Aorta (tissue), 5 donors: ENCODE measurements at places on chromosomes 11 and 22. TPM values are rescaled to one million over a fixed set of nuclear protein-coding genes. Genes with fewer than 3 reads are reported as not detected.

- no peaks in the 10 kb centered on the region for H3K27me3 ChIP-seq
- H3K4me1 ChIP-seq: no peaks in the 10 kb centered on the region
- no peak overlapping the region for H3K4me3 ChIP-seq
- DNase-seq: no peak
Observed at GRCh38 chr11:78835646-78836045, 261.0 kb upstream of the NARS2 start.

OR8B4 gene
- not detected for total RNA-seq

DNA sequence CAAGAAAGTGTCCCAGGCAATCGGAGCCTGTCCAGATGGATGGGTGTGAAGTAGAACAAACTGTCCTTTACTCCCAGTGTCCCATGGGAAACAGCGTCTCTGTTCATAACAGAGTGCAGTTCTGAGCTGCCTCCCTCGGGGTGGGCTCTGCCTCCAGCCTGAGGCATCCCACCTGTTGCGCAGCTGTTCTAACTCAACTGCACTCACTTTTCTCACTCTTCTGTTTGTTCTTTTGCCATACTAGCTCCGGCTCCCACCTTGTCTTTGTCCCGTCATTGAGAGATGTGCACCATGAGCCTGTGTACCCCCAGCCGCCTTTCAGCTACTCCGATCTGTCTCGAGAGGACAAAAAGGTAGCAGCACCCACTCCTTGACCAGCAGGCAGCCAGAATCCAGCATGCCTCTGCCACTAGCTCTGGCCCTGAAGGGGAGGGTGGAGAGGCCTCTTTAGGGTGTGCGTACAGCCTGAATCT, 20.7 kb upstream of the CDC42EP2 start:
- no peak for DNase-seq
- H3K27me3 ChIP-seq: no peaks in the 10 kb centered on the region
- H3K4me3 ChIP-seq: no peak overlapping the region
- no peaks in the 10 kb centered on the region for H3K36me3 ChIP-seq

ASCL3 gene
- not detected for total RNA-seq

GRCh38 chr11:133219543-133219942, 312.8 kb downstream of the OPCML start:
- no peak overlapping the region for H3K27ac ChIP-seq
- no peak overlapping the region for H3K4me3 ChIP-seq
- no peaks in the 10 kb centered on the region for H3K36me3 ChIP-seq
- DNase-seq: no peak
- no peaks in the 10 kb centered on the region for H3K27me3 ChIP-seq
- no peaks in the 10 kb centered on the region for H3K4me1 ChIP-seq

GRCh38 chr11:120144501-120144900, 6.6 kb upstream of the TRIM29 start:
- H3K27me3 ChIP-seq: peaks cover 2% of the 10 kb centered on the region
- DNase-seq: no peak
- no peaks in the 10 kb centered on the region for H3K4me1 ChIP-seq
- H3K27ac ChIP-seq: no peak overlapping the region
- H3K36me3 ChIP-seq: no peaks in the 10 kb centered on the region
- H3K4me3 ChIP-seq: no peak overlapping the region

CTR9 gene
- total RNA-seq: 32.2 TPM

PKDREJ gene
- total RNA-seq: 0.15 TPM

DNA sequence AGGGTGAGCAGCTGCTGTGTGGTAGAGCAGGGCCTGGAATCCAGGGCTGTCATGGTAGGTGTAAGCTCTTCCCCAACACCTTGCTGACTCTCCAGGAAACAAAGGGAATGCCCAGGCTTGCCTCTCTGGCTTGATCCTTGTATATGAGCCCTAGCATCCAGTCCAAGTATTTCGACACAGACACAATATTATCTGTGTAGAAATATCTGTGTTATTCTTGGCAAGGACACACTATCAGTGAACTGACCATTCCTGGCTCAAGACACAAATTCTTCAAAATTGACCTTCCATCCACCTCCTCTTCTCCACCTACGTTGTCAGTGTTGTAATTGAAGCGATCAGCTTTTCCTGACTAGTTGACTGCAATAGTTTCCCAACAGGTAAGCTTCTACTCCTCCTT, 312.0 kb upstream of the NARS2 start:
- no peak overlapping the region for H3K4me3 ChIP-seq
- no peaks in the 10 kb centered on the region for H3K36me3 ChIP-seq
- H3K27ac ChIP-seq: no peak overlapping the region
- H3K4me1 ChIP-seq: no peaks in the 10 kb centered on the region
- no peaks in the 10 kb centered on the region for H3K27me3 ChIP-seq

NTM gene
- total RNA-seq: 1.9 TPM

GRCh38 chr11:96332126-96332771, 10.7 kb downstream of the MAML2 start:
- no peak overlapping the region for H3K27ac ChIP-seq
- no peaks in the 10 kb centered on the region for H3K27me3 ChIP-seq
- no peak overlapping the region for H3K4me3 ChIP-seq
- peaks cover 4% of the 10 kb centered on the region for H3K4me1 ChIP-seq
- no peaks in the 10 kb centered on the region for H3K36me3 ChIP-seq
- no peak for DNase-seq

LRRC32 gene
- total RNA-seq: 130 TPM

PRG3 gene
- total RNA-seq: not detected

DNA sequence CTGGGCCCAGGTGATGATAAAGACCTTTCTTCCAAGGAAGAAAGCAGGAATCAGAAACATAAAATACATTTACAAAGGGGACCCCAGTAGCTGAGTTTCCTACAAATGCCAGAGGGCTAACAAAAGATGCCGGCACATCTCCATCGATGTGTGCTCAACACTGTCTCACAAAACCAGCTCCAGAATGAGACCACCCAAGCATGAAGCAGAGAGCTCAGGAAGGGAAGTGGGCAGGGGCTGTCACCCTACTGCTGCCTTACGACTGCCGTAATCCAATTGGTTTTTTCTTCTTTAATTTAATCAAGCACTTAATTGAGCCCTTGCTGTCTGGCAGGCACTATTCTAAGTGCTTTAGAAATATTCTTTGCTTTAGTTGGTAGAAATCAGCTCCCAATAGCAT, 26.1 kb downstream of the SMCO4 start:
- H3K4me1 ChIP-seq: peaks cover 2% of the 10 kb centered on the region
- peaks cover 2% of the 10 kb centered on the region for H3K36me3 ChIP-seq
- H3K27me3 ChIP-seq: no peaks in the 10 kb centered on the region
- no peak for DNase-seq

- no peaks in the 10 kb centered on the region for H3K4me1 ChIP-seq
- H3K27me3 ChIP-seq: no peaks in the 10 kb centered on the region
- H3K27ac ChIP-seq: no peak overlapping the region
- peak; percentile 43 for DNase-seq
Observed at GRCh38 chr11:126127898-126128297, 65.2 kb upstream of the CDON start.

SVIP gene
- total RNA-seq: 13.5 TPM

DNA sequence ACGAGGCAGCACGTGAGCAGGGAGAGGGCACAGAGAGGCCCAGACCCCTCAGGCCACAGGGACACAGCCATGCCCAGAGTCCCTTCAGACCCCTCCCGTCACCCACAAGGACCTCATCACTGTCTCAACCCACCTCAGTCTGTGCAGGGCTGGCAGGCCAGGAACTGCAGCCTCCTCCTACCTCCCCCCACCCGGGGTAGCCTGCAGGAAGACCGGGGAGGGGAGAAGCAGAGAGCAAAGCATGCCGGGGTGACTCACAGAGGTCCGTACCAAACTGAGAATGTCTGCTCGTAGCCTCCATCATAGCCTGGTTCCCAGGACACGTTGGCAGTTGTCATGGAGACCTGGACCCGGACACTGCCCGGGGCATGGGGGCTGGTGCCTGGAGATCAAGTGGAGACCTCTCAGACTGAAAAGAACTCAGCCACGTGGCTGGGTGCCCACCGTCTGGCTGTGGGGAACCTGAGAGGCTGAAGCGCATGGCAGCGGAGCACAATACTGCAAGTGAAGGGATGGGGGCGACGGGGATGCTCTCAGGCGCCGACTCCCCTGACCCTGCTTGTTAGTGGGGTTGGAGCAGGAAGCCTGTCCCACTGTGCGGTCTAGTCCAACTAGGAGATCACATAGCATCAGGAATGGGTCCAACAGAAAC, 27.2 kb downstream of the IGSF9B start:
- no peak overlapping the region for H3K4me3 ChIP-seq
- H3K36me3 ChIP-seq: no peaks in the 10 kb centered on the region
- no peak overlapping the region for H3K27ac ChIP-seq
- no peak for DNase-seq

- no peaks in the 10 kb centered on the region for H3K36me3 ChIP-seq
- H3K27me3 ChIP-seq: no peaks in the 10 kb centered on the region
- H3K4me1 ChIP-seq: peaks cover 2% of the 10 kb centered on the region
- DNase-seq: no peak
- no peak overlapping the region for H3K27ac ChIP-seq
- H3K4me3 ChIP-seq: no peak overlapping the region
Observed at GRCh38 chr11:22832315-22833015, 2.9 kb upstream of the SVIP start.

DNA sequence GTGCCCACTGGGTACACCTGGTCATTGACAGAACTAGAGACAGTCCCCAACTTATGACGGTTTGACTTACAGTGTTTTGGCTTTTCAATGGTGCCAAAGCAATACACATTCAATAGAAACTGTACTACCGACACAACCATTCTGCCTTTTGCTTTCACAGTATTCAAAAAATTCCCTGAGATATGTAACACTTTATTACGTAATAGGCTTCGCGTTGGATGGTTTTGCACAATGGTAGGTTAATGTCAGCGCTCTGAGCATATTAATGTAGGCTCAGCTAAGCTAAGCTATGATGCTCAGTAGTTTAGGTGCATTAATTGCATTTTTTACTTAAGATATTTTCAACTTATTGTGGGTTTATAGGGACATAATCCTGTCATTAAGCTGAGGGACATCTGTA, 105.1 kb upstream of the B3GAT1 start:
- DNase-seq: no peak
- H3K4me3 ChIP-seq: no peak overlapping the region
- H3K27me3 ChIP-seq: no peaks in the 10 kb centered on the region
- no peaks in the 10 kb centered on the region for H3K36me3 ChIP-seq

GRCh38 chr11:12725863-12726682, 51.9 kb downstream of the TEAD1 start:
- no peak overlapping the region for H3K27ac ChIP-seq
- peaks cover 7% of the 10 kb centered on the region for H3K4me1 ChIP-seq
- H3K4me3 ChIP-seq: no peak overlapping the region
- H3K27me3 ChIP-seq: no peaks in the 10 kb centered on the region
- DNase-seq: no peak
- no peaks in the 10 kb centered on the region for H3K36me3 ChIP-seq

- H3K4me3 ChIP-seq: no peak overlapping the region
- H3K27me3 ChIP-seq: no peaks in the 10 kb centered on the region
- no peaks in the 10 kb centered on the region for H3K4me1 ChIP-seq
- H3K27ac ChIP-seq: no peak overlapping the region
- no peak for DNase-seq
Observed at GRCh38 chr11:116513894-116514293, 258.9 kb downstream of the BUD13 start.

- no peak for DNase-seq
- no peak overlapping the region for H3K27ac ChIP-seq
- no peak overlapping the region for H3K4me3 ChIP-seq
- H3K27me3 ChIP-seq: no peaks in the 10 kb centered on the region
Observed at GRCh38 chr11:47071791-47072261, 104.9 kb downstream of the ARFGAP2 start.

GRCh38 chr11:60235321-60235720, 7.6 kb downstream of the MS4A4E start:
- no peak overlapping the region for H3K4me3 ChIP-seq
- no peak overlapping the region for H3K27ac ChIP-seq
- no peaks in the 10 kb centered on the region for H3K36me3 ChIP-seq
- H3K27me3 ChIP-seq: no peaks in the 10 kb centered on the region
- H3K4me1 ChIP-seq: no peaks in the 10 kb centered on the region

DNA sequence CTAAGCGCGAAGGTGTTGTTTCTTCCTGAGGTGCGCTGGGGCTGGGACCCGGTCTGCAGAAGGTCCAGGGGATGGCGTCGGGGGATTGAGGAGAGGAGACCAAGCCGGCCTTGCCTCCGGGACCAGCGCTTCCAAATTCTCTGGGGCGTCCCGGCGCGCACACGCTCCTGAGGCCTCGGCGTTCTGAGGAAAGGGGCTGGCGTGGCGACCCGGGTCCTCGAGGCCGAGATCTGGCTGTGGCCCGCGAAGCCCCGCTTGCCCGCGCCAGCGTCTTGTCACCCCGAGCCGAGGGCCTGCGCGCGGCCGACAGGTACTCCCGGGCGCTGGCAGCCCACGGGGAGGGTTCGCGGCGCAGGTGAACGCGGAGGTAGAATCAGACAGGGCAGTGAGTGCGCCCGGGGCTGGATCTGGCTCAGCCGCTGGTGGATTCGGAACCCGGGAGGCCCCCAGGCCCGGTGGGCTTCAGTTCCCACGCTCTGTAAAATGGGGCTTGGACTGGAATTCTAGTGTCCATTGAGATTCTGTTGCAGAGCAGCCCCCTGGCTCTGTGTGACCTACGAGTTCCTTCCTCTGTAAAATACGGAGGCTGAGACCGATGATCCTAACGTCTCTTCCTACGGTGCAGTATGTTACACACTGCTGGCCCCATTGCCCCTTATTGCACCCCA, 14.7 kb downstream of the SSH3 start:
- no peaks in the 10 kb centered on the region for H3K36me3 ChIP-seq
- no peaks in the 10 kb centered on the region for H3K4me1 ChIP-seq
- peak overlapping the region; percentile 45 for H3K4me3 ChIP-seq
- H3K27me3 ChIP-seq: no peaks in the 10 kb centered on the region

- H3K27me3 ChIP-seq: no peaks in the 10 kb centered on the region
- no peak for DNase-seq
- H3K4me3 ChIP-seq: no peak overlapping the region
- H3K36me3 ChIP-seq: no peaks in the 10 kb centered on the region
Observed at GRCh38 chr11:11740073-11740702, 101.6 kb upstream of the USP47 start.

DNA sequence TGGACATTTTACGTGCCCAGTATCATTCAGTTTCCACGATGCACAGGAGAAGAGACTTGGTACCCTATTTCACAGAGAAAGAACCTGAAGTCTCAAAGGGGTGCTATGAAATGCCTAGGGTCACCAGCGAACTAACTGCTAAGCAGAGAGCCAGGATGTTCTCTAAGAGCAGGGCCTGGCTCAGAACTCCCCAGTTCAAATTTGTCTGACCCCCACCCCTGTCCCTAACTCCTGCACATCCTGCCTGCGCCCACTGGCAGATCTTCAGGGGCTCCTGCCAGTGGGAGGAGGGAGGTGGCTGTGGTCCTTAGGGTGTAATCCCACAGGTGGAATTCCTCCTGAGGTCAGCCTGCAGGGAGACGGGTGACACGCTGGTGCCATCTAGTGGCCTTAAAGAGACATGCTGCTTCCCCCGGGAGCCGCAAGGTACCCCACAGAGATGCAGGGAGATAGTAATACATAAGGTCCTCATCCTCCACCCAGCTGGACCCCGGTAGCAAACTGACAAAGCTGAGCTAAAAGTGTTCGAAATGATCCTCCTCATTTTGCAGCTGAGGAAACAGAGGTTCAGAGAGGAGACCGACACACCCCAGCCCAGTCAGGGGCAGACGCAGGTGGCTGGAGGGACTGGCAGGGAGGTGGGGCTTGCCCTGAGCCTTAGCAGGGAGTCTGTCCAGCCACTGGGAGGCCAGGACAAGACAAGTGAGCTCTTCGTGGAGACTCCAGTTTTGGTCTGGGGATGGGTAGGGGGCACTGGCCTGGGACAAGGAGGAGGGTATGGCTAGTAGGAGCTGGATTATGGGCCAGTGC, 34.1 kb downstream of the MB start:
- no peaks in the 10 kb centered on the region for H3K27me3 ChIP-seq
- no peak overlapping the region for H3K27ac ChIP-seq
- H3K4me1 ChIP-seq: no peaks in the 10 kb centered on the region
- no peak overlapping the region for H3K4me3 ChIP-seq
- H3K36me3 ChIP-seq: no peaks in the 10 kb centered on the region

TNNI2 gene
- total RNA-seq: 2.2 TPM
